ENCODE measurements at places on chromosomes 2 and 18. TPM values are rescaled to one million over a fixed set of nuclear protein-coding genes. Genes with fewer than 3 reads are reported as not detected.
A peak's percentile ranks its signal among the peaks of the same experiment; 100 is the strongest.

Gene NAGK
- 18.4 TPM for total RNA-seq

Gene HOXD12
- total RNA-seq, result not detected

Gene CFC1
- total RNA-seq, result not detected

Gene ATP6V1C2
- 0.11 TPM for total RNA-seq

Gene GPR39
- 1.4 TPM for total RNA-seq

Gene CRIM1
- 10.2 TPM for total RNA-seq

Gene MYO5B
- 6.7 TPM for total RNA-seq

Gene PMAIP1
- total RNA-seq, result 3.1 TPM

DNA sequence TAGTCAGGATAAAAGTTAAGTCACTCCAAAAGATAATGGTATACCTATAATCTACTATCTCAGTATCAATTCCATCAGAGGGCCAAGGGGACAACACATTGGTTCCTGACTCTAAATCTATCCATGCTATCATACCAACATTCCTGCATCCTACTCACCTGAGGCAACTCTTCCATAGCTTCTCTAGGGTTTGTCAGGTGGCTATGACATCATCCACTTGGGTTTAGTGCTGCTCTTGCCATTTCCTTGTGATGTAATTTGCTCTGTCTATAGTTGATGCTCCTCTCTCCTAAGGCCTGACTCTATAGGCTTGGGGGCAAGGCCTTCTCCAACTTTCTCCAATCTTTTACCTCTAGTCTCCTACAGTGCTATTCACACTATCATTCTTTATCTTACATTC, 139.9 kb upstream of the FSHR start:
- no peaks in the 10 kb centered on the region for H3K4me1 ChIP-seq
- no peak overlapping the region for H3K27ac ChIP-seq
- no peak for DNase-seq
- no peaks in the 10 kb centered on the region for H3K36me3 ChIP-seq
- H3K4me3 ChIP-seq, result no peak overlapping the region

DNA sequence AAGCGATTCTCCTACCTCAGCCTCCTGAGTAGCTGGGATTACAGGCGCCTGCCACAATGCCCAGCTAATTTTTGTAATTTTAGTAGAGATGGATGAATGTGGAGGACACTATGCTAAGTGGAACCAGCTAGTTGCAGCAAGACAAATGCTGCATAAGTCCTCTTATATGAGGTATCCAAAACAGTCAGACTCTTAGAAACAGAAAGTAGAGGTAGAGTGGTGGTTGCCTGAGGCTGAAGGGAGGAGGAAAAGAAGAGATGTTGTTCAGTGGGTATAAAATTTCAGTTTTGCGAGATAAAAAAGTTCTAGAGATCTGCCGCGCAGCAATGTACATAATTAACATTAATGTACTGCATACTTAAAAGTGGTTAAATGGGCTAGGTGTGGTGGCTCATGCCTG, 145.3 kb upstream of the SPRED2 start:
- no peak overlapping the region for H3K27ac ChIP-seq
- H3K27me3 ChIP-seq, result no peaks in the 10 kb centered on the region
- peaks cover 11% of the 10 kb centered on the region for H3K4me1 ChIP-seq
- no peak overlapping the region for H3K4me3 ChIP-seq
- no peaks in the 10 kb centered on the region for H3K36me3 ChIP-seq
- DNase-seq, result no peak

- no peaks in the 10 kb centered on the region for H3K27me3 ChIP-seq
- no peak for DNase-seq
- peaks cover 23% of the 10 kb centered on the region for H3K4me1 ChIP-seq
- no peak overlapping the region for H3K27ac ChIP-seq
- H3K4me3 ChIP-seq, result no peak overlapping the region
These were observed 185.1 kb downstream of the LOXHD1 start for GRCh38 chr18:46471809-46472498.

GRCh38 chr2:70834106-70834505, 1.5 kb downstream of the CD207 start:
- H3K4me3 ChIP-seq, result no peak overlapping the region
- no peak overlapping the region for H3K27ac ChIP-seq
- no peak for DNase-seq
- H3K4me1 ChIP-seq, result peaks cover 3% of the 10 kb centered on the region
- no peaks in the 10 kb centered on the region for H3K27me3 ChIP-seq

DNA sequence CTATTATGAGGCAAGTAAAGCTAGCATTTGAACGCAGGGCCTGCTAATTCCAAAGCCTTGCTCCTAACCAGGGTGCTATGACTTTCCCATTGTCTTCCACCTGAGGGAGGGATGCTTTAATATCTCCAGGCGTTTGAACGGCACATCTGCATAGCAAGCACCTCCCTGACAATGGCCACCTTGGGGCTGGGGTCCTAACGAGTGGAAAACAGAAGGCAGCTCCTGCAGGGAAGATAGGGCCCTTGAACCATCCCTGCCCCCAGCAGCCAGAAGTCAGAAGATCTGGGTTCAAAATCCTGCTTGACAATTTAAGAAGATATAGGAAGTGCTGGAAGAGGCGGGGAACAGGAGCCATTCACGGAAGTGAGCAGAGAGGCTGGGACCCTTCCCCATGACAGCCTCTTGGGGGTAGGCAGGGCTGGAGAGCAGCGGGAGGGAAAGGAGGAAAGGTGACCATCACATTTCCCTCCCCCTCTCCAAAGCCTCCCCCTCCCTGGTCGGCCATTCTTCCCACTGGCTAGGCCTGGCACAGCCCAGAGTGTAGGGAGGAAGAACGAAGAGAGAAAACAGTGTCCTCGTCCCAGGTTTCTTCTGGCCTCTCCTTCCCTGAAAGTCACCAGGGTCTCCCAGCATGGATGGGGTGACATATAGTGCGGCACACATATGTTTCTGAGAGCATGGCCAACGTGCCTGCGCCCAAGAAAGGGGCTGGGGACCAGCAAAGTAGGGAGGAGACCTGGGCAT, 73.5 kb downstream of the EMX1 start:
- no peak overlapping the region for H3K4me3 ChIP-seq
- no peak overlapping the region for H3K27ac ChIP-seq
- H3K4me1 ChIP-seq, result peaks cover 14% of the 10 kb centered on the region
- no peak for DNase-seq
- no peaks in the 10 kb centered on the region for H3K36me3 ChIP-seq

- DNase-seq, result peak; percentile 74
- no peaks in the 10 kb centered on the region for H3K36me3 ChIP-seq
- H3K4me1 ChIP-seq, result peaks cover 23% of the 10 kb centered on the region
- H3K4me3 ChIP-seq, result no peak overlapping the region
These were observed 178.7 kb downstream of the CLIP4 start for GRCh38 chr2:29293830-29294438.

DNA sequence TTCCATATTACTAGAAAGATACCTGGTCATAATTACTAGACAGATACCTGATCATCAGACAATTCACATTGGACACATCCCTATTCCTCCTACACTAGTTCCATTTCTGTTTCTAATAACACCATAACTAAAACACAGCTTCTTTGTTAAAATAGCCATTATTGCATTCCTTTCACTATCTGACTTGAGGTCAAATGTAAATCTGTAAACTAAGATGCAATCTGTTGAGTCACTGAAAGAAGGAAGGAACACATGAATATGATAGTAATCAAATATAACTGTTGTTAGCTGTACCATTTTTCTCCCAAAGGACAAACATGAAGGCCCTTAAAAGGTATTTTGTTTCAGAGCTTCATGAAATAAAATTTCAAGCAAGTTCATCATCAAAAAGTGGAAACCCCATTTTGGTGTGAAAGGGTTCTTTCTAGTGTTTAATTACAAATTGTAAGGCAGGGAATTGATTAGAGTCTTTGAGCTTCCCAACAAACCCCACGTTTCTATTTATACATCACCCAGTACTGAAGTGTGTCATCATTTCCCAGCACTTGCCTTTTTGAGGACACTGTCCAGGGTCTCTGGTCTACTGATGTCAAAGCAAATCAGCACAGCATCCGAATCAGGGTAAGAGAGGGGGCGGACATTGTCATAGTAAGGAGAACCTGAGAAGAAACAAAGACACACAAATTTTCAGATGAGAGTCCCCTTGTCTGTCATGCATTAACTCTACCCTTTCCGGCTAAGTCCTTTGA, 13.0 kb downstream of the RND3 start:
- no peaks in the 10 kb centered on the region for H3K36me3 ChIP-seq
- no peak for DNase-seq
- H3K27me3 ChIP-seq, result no peaks in the 10 kb centered on the region
- no peak overlapping the region for H3K27ac ChIP-seq

DNA sequence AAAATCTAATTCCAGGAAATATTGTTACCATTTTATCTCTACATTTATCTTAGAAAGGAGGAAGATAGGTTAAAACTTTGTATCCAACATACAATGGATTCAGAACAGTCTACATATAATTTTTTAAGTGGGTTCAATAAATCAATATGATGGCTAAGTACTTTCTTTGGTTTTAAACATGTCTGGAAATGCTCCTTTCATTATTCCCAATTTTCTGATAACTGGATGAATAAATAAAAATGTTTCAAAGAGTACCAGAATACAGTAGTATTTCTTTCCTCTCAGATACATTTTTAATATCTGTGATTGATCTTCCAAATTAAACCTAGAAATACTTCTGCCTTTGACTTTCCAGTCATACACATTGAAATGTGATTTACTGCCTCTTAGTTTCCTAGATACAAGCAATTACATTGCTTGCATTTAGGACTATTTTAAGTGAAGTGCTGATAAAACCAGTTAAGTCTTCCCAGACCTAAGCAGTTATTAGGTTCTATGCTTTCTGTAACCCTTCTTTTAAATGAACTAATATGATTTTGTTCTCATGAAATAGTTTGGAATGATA, 283.5 kb downstream of the CCDC178 start:
- H3K4me3 ChIP-seq, result no peak overlapping the region
- H3K36me3 ChIP-seq, result no peaks in the 10 kb centered on the region
- no peak overlapping the region for H3K27ac ChIP-seq
- H3K4me1 ChIP-seq, result no peaks in the 10 kb centered on the region
- no peak for DNase-seq
- no peaks in the 10 kb centered on the region for H3K27me3 ChIP-seq

GRCh38 chr18:23735021-23735464, 45.8 kb downstream of the LAMA3 start:
- H3K4me3 ChIP-seq, result no peak overlapping the region
- DNase-seq, result no peak
- H3K27me3 ChIP-seq, result no peaks in the 10 kb centered on the region
- no peak overlapping the region for H3K27ac ChIP-seq
- H3K4me1 ChIP-seq, result peaks cover 18% of the 10 kb centered on the region
- H3K36me3 ChIP-seq, result no peaks in the 10 kb centered on the region

DNA sequence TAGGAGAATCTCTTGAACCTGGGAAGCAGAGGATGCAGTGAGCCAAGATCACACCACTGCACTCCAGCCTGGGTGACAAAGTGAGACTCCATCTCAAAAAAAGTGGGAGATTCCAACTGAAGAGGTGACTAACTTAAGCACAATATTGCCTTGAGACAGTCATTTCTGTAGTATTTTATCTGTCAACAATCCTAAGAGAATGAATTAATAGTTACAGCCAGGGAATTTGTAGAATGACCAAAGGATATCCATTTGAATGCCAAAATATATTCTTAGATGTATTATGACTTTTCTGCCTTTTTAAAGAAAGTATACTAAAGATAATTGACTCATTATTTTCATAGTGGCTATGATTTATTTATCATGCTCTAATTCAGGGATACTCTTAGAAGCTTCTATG, 40.7 kb upstream of the CCDC150 start:
- no peak overlapping the region for H3K27ac ChIP-seq
- no peak overlapping the region for H3K4me3 ChIP-seq
- H3K4me1 ChIP-seq, result no peaks in the 10 kb centered on the region
- H3K36me3 ChIP-seq, result no peaks in the 10 kb centered on the region

DNA sequence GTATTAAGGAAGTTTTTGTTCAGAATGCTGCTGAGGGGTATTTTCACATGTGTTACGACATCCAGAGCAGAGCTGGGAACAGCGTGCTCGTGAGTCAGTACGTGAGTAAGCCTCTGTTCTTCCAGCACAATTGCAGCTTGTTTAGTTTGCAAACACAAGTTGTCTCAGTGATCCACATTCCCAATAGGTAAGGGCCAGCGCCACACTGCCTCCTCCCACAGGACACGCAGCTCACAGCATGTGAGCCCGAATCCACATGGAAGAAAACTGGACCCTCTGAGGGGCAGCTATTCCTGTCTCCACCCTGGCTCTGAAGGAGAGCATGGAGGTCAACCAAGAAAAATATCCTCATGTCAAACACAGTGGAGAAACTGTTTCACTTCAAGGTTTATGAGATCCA, 173.9 kb upstream of the PID1 start:
- DNase-seq, result no peak
- H3K27ac ChIP-seq, result no peak overlapping the region
- no peak overlapping the region for H3K4me3 ChIP-seq
- H3K4me1 ChIP-seq, result no peaks in the 10 kb centered on the region
- no peaks in the 10 kb centered on the region for H3K36me3 ChIP-seq

DNA sequence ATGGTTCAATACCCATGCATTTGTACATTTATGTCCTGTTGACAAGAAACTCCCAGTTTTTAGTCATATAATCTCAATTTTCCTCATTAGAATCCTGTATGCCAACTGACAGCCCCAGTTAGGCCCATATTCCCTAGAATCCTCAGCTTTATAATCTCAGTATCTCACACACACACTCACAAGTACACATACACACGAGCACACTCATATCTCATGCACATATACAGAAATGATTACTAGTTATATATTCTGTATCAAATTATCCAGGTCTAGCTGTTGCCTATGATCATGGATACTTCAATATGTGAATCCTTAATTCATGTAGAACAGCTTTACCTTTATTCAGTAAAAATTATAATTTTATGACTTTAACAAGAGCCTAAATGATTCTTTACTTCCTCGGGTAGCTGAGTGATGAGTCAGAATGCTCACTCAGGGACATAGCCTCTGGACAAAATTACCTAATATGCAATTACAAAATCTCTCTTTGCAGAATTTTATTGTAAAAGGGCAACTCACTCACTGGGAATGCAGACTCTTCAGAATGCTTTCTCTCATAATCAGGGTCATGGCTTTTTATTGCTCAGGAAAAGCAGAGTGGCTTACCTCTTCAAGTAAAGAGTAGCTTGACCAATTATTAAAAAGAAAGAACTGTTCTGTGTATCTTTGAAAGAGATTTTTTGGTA, 193.6 kb upstream of the PIK3C3 start:
- H3K27me3 ChIP-seq, result no peaks in the 10 kb centered on the region
- no peaks in the 10 kb centered on the region for H3K36me3 ChIP-seq
- no peak for DNase-seq
- H3K4me3 ChIP-seq, result no peak overlapping the region
- H3K4me1 ChIP-seq, result peaks cover 2% of the 10 kb centered on the region

GRCh38 chr2:190468814-190469569, 60.8 kb downstream of the MFSD6 start:
- H3K27me3 ChIP-seq, result no peaks in the 10 kb centered on the region
- no peak overlapping the region for H3K4me3 ChIP-seq
- no peak for DNase-seq
- no peaks in the 10 kb centered on the region for H3K36me3 ChIP-seq
- H3K27ac ChIP-seq, result no peak overlapping the region

Data from neural progenitor cell (in vitro differentiated cells).